ENCODE measurements at places on chromosomes 1 and 21. TPM values are rescaled to one million over a fixed set of nuclear protein-coding genes. Genes with fewer than 3 reads are reported as not detected.

Gene ATAD3B
- 13.8 TPM for total RNA-seq

Gene TEX38
- not detected for total RNA-seq

Gene RHD
- total RNA-seq = 0.28 TPM

DNA sequence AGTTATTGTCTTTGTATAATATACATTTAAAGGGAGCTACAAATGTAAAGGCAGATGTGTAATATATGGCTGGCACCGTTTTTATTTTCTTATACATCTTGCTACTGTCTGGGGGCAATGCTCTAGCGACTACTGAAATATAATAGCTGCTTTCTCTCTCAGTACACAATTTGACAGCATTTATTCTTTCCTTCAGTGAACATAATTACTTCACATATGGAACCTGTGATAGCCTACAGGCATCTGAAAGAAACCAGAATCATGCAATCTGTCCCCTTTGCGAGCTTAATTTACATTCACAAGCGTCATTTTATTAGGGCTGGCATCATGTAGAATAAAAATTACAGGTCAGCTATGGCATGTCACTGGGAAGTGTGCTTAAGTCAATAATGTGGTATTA, 557.5 kb upstream of the PTBP2 start:
- DNase-seq = no peak

DNA sequence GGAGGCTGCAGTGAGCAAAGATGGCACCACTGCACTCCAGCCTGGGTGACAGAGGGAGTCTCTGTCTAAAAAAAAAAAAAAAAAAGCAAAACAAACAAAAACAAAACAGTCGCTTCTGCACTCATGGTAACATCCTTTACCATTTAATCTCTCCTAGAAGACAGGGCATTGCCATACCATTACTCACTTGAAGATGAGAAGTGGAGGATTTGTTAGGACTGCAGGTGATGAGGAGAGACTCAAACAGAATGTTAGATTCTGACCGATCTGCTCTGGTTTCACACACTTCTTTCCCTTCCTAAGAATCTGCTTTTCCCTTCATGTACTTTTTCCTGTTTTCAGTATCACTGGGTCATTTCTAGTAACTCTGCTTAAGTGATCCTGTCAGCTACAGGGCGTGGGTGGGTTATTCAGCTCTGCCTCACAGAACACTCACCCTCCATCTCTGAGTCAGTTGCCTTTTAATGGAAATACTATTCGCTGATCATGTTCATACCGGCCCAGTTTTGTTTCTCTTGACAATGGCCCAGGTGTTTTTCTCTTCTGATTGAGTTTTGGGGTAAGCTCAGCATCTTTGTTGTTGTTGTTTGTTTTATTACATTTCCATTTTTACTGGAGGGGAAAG, 148.0 kb upstream of the ERG start:
- DNase-seq = peak; percentile 66

DNA sequence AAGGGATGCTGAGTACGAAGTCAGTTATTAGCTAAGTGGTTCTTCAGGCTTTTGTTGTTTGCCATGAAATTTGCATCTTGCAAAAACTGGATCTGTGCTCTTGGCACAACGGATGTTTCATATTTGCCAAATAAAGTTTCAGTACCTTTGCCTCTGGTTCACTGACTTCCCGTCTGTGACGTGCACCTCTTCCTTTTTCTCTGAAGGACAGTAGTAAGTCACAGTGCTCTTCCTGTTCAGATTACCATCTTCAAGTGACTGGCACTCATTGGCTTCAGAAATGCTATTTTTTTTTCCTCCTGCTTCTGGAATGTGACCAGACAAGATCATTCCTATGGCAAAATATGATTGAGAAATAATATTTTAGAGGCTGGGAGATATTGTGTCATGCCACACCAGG, 75.9 kb upstream of the GREM2 start:
- DNase-seq = no peak

GRCh38 chr1:216173376-216173995, 249.8 kb downstream of the USH2A start:
- peak; percentile 52 for DNase-seq

- peak; percentile 61 for DNase-seq
These were observed 16.1 kb downstream of the NOC2L start for GRCh38 chr1:942864-943533.

GRCh38 chr21:35690436-35690835, 369.9 kb downstream of the SETD4 start:
- DNase-seq = no peak

DNA sequence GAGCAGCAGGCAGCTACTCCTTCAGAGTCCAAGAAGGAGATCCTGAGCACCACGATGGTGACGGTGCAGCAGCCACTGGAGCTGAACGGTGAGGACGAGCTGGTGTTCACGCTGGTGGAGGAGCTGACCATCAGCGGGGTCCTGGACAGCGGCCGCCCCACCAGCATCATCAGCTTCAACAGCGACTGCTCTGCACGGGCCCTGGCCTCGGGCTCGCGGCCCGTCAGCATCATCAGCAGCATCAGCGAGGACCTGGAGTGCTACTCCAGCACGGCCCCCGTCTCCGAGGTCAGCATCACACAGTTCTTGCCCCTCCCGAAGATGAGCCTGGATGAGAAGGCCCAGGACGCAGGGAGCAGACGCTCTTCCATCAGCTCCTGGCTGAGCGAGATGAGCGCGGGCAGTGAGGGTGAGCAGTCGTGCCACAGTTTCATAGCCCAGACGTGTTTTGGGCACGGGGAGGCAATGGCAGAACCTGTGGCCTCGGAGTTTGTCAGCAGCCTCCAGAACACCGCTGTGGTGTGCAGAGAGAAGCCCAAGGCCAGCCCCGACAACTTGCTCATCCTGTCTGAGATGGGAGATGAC, 531.8 kb downstream of the KIF26B start:
- no peak for DNase-seq

DNA sequence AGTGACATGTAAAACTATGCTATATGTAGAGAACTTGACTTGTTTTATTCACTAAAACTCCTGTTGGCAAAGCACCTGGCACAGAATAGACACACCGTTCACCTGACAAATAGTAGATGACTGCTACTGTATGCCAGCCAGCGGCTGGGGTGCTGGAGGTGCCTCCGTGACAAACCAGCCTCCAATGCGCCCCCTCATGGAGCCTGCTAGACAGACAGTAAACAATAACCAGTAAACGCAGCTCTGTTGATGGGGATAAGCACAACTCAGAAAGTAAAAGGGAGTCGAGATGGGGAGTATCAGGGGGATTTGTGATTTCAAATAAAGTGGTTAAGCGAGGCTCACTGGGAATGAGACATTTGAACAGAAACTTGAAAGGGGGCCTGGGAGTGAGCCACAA, 107.2 kb downstream of the PRDM2 start:
- no peak for DNase-seq

DNA sequence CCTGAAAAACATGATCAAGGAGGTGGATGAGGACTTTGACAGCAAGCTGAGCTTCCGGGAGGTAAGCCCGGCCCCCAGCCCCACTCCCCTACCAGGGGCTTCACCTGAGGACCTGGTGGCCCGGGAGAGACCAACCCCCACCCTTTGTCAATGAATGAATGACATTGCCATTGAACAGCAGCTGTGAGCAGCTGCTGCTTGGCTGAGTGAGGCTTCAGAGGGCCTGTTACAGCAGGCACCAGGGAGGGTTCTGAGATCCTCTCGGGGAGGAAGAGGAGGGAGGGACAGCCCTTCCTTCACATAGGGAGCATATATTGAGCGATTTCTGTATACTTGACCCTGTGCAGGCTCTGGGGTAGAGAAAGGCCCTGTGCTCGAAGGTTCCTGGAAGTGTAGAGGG, 12.3 kb upstream of the CTRC start:
- no peak for DNase-seq

- DNase-seq = peak; percentile 52
These were observed 16.8 kb upstream of the ETV3 start for GRCh38 chr1:157154940-157155514.

DNA sequence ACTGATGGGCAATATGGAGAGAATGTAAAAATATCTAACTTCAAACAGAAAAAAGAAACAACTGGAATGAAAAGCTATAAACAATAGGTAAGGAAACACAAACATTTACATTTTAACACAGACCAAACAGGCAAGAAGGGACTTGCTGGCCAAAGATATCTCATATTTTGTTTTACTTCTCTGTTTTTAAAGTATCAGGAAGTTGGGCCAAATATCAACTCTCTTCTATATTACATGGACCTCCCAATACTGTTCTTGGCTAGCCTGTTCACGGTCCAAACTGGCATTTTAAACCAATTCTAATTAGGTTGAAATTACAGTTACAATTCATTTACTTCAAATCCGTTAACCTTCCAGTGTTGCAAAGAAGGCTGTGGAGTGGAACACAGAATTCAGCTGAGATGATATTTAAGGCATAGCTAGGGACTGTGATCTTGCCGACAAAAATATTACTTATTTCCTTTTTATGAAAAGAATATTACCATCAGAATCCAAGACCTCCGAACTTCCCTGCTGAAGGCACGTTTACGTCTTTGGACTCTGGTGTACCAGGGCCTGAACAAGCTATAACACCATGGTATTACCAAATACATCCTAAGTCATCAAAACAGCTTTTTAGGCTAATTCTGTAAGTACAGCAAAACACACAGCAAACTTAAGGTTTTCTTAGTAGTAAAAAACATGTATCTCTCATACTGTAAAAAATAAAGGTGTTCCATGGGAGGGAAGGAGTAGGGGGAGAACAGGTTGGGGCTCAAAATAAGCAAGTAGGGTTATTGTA, 165.4 kb downstream of the RUNX1 start:
- DNase-seq = no peak

DNA sequence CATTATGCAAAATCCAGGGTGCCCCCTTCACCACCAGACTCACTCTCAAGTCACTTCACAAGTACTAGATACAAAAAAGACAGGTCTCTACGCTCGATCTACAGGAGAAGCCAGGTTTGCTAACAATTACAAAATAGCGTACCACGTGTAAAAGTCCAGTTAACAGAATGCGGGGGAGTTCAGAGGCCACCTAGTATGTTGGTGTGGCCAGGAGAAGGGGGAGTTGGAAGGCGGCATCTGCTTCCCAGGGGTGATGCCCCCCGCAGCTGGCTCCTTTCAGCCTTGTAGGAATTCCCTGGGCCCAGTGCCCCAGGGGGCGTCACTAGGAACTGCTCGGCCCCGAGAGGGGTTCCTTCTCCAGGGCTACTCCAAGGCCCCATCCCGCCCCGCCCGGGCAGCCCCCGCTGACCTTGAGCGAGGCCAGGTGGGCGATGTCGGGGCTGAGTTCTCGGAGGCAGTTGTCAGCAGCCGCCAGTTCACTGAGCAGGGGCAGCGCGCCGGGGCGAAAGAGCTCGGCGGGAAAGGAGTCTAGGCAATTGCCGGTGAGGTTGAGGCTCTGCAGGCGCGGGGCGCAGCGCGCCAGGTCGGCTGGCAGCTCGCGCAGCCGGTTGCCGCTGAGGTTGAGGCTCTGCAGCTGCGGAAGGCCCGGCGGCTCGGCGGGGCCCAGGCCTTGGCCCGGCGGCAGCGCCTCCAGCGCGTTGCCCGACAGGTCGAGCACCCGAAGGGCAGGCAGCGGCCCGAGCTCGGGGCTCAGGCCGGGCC, 664 bp downstream of the LRRC47 start:
- no peak for DNase-seq

- DNase-seq = no peak
These were observed 10.2 kb upstream of the HENMT1 start for GRCh38 chr1:108671143-108671542.

- no peak for DNase-seq
These were observed 82.8 kb downstream of the DYRK1A start for GRCh38 chr21:37449302-37449937.

GRCh38 chr1:230299191-230300006, 126.7 kb downstream of the PGBD5 start:
- DNase-seq = no peak

DNA sequence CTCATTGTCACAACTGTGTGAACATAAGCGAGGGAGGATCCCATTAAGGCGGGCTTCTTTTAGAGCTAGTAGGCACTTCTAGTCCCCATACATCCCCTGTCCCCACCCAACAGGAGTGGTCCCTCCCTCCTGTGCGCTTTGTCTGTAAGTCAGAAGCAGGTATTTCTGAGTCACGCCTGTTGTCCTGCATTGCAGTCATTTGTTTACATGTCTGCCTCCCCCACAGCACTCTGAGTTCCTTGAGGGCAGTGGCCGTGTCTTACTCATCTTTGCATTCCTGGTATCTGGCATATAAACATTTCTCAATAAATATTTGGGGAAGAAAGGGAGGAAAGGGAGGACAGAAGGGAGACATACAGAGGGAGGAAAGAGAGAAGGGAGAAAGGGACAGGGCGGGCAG, 40.3 kb downstream of the PLEKHA6 start:
- peak; percentile 97 for DNase-seq

GRCh38 chr1:67677408-67677807, 7.6 kb upstream of the GADD45A start:
- no peak for DNase-seq
